ENCODE measurements at places on chromosomes 4 and X. TPM values are rescaled to one million over a fixed set of nuclear protein-coding genes. Genes with fewer than 3 reads are reported as not detected.

- H3K4me1 ChIP-seq: peaks cover 11% of the 10 kb centered on the region
- no peaks in the 10 kb centered on the region for H3K36me3 ChIP-seq
- no peak overlapping the region for H3K27ac ChIP-seq
Observed at GRCh38 chrX:72002875-72003274, 92.2 kb downstream of the NHSL2 start.

DNA sequence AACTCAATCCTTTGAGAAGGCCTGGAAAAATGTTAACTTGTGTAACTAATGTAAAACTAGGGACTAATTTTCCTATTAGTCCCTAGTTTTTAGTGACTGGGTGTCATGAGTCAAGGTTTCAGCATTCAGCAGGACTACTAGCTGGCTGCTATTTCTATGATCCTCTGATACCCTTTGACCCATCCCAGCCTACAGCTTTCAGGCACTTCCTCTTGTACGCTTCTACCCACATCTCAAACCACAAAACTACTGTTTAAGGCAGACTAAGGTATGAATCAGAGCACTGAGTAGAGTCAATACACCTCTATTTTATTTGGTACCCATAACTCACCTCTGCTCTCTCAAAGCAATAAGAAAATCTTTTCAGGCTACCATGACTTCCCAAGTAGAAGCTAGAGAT lies 809.6 kb downstream of the PDHA2 start:
- no peaks in the 10 kb centered on the region for H3K27me3 ChIP-seq
- no peak for DNase-seq
- H3K4me1 ChIP-seq: no peaks in the 10 kb centered on the region
- no peak overlapping the region for H3K27ac ChIP-seq
- H3K36me3 ChIP-seq: no peaks in the 10 kb centered on the region

DNA sequence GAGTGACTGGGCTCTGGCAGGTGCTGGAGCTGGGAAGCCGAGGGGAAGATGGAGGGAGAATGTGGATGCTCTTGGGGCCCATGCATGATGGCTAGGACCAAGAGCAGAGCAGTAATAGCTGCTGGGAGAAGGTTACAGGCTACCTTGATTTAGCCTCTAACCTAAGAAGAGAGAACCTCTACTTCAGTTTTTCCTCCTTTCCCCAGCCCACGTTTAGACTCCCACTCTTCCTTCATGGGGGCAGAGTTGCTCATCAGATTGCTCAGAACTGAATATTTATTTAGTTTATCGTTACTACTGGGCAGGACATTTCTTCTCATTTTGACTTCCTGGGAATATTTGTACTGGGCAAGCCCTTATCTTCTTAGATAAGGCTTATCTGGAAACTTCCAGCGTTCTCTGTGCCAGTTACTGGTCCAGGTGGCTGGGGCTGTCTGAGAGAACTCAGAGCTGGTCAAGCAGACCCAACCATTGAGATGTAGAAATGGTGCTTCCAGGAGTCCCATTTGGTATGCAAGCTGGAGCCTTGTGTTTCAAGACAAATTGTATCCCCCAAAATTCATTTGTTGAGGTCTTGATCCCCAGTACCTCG lies 442.9 kb upstream of the BOD1L1 start:
- no peak overlapping the region for H3K4me3 ChIP-seq
- no peaks in the 10 kb centered on the region for H3K36me3 ChIP-seq
- DNase-seq: no peak
- H3K27ac ChIP-seq: no peak overlapping the region

GRCh38 chr4:119559044-119559647 lies 69.5 kb downstream of the PDE5A start:
- peak overlapping the region; percentile 43 for H3K27ac ChIP-seq
- no peaks in the 10 kb centered on the region for H3K4me1 ChIP-seq
- H3K4me3 ChIP-seq: no peak overlapping the region
- H3K36me3 ChIP-seq: peaks cover 42% of the 10 kb centered on the region

DNA sequence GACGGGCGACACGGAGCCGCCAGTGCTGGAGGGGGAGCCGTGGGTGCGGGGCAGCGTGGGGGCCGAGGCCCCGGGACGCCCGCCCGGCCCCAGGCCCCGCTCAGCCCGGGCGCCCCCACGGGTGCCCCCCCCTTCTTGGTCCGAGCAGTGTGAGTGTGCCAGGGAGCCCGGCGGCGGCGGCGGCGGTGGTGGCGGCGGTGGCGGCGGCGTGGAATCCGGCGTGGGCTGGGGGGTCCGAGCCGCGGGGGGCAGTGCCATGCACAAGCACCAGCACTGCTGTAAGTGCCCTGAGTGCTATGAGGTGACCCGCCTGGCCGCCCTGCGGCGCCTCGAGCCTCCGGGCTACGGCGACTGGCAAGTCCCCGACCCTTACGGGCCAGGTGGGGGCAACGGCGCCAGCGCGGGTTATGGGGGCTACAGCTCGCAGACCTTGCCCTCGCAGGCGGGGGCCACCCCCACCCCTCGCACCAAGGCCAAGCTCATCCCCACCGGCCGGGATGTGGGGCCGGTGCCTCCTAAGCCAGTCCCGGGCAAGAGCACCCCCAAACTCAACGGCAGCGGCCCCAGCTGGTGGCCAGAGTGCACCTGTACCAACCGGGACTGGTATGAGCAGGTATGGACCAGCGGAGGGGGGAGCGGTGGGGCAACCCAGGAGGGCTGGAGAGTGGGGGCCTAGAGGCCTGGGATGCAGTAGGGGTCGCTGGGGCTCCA lies 466 bp downstream of the DLG3 start:
- H3K4me3 ChIP-seq: peak overlapping the region; percentile 45
- H3K27me3 ChIP-seq: peaks cover 18% of the 10 kb centered on the region
- no peaks in the 10 kb centered on the region for H3K36me3 ChIP-seq
- H3K27ac ChIP-seq: no peak overlapping the region
- peaks cover 11% of the 10 kb centered on the region for H3K4me1 ChIP-seq
- DNase-seq: no peak

- peaks cover 3% of the 10 kb centered on the region for H3K36me3 ChIP-seq
- H3K27me3 ChIP-seq: no peaks in the 10 kb centered on the region
- no peak overlapping the region for H3K4me3 ChIP-seq
- H3K27ac ChIP-seq: no peak overlapping the region
Observed at GRCh38 chrX:78046362-78046761, 57.7 kb upstream of the PGK1 start.

DNA sequence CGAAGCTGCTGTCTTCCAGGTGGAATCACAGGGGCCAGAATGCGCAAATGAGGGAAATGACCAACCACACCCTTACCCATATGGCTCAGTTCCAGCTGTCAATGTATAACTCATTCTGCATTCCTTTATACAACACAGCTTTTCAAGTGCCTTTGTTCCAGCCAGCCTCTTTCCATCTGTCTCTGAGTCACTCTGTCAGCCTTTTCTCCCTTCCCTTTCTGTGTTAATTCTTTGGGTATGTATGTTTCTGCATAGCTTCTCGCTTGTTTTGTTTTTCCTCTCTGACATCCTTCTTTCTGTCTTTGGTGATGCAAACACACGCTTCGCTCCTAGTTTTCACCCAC lies 54.5 kb downstream of the RS1 start:
- DNase-seq: no peak
- no peak overlapping the region for H3K27ac ChIP-seq
- H3K4me3 ChIP-seq: no peak overlapping the region
- H3K4me1 ChIP-seq: no peaks in the 10 kb centered on the region

DNA sequence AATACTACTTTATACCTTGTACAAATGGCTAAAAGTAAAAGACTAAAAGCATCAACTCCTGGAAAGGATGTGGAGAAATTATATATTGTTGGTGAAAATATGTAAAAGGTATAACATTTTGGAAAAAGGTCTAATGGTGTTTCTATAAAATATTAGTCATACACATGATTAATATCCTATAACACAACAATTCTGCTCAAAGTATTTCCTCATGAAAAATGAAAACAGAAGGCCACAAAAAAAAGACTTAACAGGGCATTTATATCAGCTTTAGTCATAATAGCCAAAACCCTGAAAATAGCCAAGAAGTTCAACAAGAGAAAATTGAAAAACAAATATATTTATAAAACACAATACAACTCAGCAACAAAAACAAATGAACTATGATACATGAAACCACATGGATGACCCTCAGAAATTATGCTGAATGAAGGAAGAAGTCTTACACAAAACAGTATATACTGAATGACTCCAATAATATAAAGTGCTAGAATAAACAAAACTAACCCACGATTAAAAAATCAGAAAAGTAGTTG lies 38.8 kb downstream of the TBCK start:
- DNase-seq: no peak
- no peaks in the 10 kb centered on the region for H3K27me3 ChIP-seq
- no peaks in the 10 kb centered on the region for H3K4me1 ChIP-seq
- no peak overlapping the region for H3K27ac ChIP-seq
- H3K36me3 ChIP-seq: peaks cover 4% of the 10 kb centered on the region

GRCh38 chr4:137610960-137611359 lies 78.7 kb upstream of the PCDH18 start:
- H3K36me3 ChIP-seq: no peaks in the 10 kb centered on the region
- no peak for DNase-seq
- no peaks in the 10 kb centered on the region for H3K27me3 ChIP-seq
- peaks cover 14% of the 10 kb centered on the region for H3K4me1 ChIP-seq
- no peak overlapping the region for H3K27ac ChIP-seq

DNA sequence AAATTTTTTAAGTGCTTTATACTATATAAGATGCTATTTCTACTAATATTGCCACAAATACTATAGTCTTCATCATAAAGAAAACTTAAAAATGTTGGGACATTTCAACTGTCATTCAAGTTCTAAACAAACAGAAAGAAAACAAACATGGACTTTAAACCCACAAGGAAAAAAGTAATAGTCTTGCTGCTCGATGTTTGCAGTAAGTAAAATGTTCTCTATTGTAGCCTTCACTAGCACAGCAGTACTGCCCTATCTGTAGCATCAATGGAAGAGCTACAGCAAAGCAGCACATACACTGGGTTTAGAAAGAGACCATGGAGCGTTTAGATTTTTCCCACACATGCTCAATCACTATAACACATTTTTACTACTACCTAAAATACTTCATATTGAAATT lies 146.8 kb downstream of the KLHL13 start:
- no peak overlapping the region for H3K27ac ChIP-seq
- H3K4me1 ChIP-seq: no peaks in the 10 kb centered on the region
- no peak overlapping the region for H3K4me3 ChIP-seq

GRCh38 chrX:52574416-52575275 lies 57.8 kb upstream of the XAGE1B start:
- no peaks in the 10 kb centered on the region for H3K27me3 ChIP-seq
- H3K36me3 ChIP-seq: no peaks in the 10 kb centered on the region
- peak; percentile 4 for DNase-seq
- no peak overlapping the region for H3K4me3 ChIP-seq

DNA sequence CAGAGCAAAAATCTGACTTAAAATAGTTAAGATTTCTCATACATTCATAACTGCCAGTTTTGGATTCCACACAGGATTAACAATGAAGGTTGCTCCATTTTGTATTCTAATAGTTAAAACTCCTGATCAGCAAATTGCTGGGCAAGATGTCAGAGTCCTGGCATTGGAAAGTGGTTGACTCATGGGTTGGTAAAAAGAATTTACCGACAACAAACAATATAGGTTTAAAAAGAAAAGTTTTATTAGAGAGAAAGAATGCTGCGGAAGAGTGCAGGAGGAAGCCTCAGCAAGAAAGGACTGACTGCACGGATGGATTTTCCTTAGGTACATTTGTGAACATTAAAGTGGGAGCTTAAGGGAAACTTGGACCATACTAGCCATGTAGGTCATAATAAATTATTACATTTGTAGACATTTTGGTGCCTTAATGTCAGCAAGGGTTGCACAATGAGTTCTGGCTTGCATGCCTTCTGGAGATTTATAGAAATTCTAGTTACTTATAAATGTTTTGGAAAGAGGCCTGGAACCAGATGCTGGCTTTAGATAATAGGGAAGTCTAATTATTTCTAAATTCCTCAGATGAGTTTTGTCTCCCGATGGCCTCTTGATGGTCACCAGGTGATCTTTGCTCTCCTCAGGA lies 25.4 kb upstream of the IL2 start:
- H3K4me3 ChIP-seq: no peak overlapping the region
- no peaks in the 10 kb centered on the region for H3K36me3 ChIP-seq
- no peak for DNase-seq

- H3K4me3 ChIP-seq: no peak overlapping the region
- H3K27ac ChIP-seq: no peak overlapping the region
- H3K36me3 ChIP-seq: no peaks in the 10 kb centered on the region
- no peaks in the 10 kb centered on the region for H3K27me3 ChIP-seq
Observed at GRCh38 chrX:103488794-103489193, 30.5 kb downstream of the RAB40A start.

GRCh38 chr4:184583738-184584502 lies 65.3 kb downstream of the CASP3 start:
- no peaks in the 10 kb centered on the region for H3K27me3 ChIP-seq
- H3K36me3 ChIP-seq: no peaks in the 10 kb centered on the region
- no peaks in the 10 kb centered on the region for H3K4me1 ChIP-seq
- DNase-seq: no peak
- no peak overlapping the region for H3K27ac ChIP-seq

DNA sequence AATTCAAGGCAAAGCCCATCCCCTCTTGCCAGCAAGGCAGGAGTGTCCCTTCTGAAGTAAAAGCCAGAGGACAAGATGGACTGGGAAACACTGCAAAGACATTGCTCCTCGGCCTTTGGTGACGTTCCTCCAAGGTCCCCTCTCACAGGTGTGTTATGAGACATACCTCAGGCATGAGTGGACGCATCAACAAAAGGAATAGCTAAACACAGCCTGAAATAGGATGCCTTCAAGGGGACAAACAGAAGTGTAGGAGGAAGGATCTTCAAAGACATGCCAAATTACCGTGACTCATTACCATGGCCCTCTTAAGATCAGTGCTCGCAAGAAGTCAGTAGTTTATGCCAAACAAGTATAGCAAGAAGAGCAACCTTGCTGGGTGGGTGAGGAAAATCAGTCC lies 6.0 kb upstream of the IDS start:
- H3K4me3 ChIP-seq: no peak overlapping the region
- H3K27ac ChIP-seq: no peak overlapping the region
- no peak for DNase-seq
- no peaks in the 10 kb centered on the region for H3K4me1 ChIP-seq

DNA sequence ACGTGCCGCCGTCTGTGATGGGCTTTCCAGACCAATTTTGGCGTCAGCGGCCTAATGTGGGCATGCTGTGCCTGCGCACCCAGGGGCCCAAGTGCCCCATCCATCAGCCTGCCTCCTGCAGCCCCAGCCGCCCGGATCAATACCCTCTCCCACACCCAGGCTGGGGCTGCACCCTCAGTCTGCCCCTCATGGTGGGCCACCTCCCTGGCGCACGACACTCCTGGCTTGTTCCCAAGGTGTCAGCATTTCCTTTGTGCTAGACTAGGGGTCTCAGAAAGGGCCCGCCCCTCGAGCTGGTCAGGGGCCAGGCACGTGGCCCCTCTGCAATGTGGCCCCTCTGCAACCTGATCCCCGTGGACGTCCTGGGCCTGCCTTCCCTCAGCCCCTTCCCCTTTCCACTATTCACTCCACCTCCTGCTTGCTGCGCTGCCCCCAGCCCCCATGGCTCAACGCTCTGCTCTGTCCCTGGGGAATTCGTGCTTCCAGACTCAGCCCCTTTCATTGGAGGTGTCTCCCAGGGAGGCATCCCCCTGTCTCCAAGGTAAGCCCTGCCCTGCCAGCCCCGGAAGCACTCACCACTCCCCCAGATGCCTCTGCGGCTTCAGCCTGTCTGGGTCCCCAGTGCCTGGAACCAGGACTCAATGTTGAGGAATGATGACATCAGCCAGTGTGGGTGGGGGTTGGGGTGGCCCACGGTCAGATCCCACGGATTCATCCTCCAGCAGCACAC lies 130.8 kb downstream of the HMX1 start:
- no peak overlapping the region for H3K4me3 ChIP-seq
- no peak overlapping the region for H3K27ac ChIP-seq
- H3K4me1 ChIP-seq: no peaks in the 10 kb centered on the region
- no peaks in the 10 kb centered on the region for H3K27me3 ChIP-seq

The NRK gene
- 10.8 TPM for total RNA-seq

The FANCB gene
- 0.86 TPM for total RNA-seq

The GAK gene
- total RNA-seq: 69.5 TPM

The TCEAL6 gene
- total RNA-seq: 0.40 TPM

The ODAPH gene
- not detected for total RNA-seq

The BTK gene
- total RNA-seq: 3.5 TPM

The MAGEC2 gene
- not detected for total RNA-seq

The RNF175 gene
- not detected for total RNA-seq

The EDA2R gene
- 5.2 TPM for total RNA-seq

The CCDC110 gene
- total RNA-seq: 5.1 TPM

Data from esophagus muscularis mucosa (tissue), 4 donors.